ENCODE measurements at places on chromosomes 7 and 10.

- no peak for DNase-seq
Measured at GRCh38 chr10:7305053-7305452, 105.8 kb downstream of the SFMBT2 start.

- no peak for DNase-seq
Measured at GRCh38 chr7:12360948-12361347, 42.7 kb downstream of the VWDE start.

DNA sequence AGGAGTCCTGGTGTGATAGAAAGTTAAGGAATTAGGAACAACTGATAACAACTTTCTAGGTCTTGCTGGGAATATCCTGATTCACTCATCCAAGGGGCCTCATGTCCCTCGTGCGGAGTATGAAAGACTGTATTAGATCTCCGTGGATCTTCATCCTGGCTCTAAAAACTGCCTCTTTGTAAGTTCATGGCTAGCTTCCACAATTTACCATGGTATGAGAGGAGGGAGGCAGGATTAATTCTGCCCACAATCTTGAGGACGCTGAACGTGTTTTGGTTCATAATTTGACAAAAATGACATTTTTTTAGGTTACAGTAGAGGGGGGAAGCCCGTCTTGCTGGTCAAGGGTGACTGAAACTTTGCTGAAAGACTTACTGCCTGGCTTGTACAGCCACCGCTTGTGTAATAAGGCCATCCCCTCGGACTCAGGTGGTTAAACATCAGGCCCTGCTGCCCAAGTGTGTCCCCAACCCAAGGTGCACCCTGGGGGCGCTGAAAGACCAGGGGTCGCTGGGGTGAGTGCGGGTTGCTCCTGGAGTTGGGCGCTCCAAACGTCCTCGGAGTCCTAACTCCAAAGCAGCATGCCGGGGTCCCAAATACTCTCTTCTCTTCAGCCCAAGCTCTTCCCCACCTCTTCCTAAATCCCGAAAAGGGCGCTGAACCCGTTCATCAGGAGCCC lies 733 bp downstream of the HIBADH start:
- DNase-seq = peak; percentile 18

- no peak for DNase-seq
Measured at GRCh38 chr7:67675971-67676370, 679.3 kb downstream of the TYW1 start.

GRCh38 chr7:154409703-154410311 lies 357.6 kb downstream of the DPP6 start:
- DNase-seq = no peak

DNA sequence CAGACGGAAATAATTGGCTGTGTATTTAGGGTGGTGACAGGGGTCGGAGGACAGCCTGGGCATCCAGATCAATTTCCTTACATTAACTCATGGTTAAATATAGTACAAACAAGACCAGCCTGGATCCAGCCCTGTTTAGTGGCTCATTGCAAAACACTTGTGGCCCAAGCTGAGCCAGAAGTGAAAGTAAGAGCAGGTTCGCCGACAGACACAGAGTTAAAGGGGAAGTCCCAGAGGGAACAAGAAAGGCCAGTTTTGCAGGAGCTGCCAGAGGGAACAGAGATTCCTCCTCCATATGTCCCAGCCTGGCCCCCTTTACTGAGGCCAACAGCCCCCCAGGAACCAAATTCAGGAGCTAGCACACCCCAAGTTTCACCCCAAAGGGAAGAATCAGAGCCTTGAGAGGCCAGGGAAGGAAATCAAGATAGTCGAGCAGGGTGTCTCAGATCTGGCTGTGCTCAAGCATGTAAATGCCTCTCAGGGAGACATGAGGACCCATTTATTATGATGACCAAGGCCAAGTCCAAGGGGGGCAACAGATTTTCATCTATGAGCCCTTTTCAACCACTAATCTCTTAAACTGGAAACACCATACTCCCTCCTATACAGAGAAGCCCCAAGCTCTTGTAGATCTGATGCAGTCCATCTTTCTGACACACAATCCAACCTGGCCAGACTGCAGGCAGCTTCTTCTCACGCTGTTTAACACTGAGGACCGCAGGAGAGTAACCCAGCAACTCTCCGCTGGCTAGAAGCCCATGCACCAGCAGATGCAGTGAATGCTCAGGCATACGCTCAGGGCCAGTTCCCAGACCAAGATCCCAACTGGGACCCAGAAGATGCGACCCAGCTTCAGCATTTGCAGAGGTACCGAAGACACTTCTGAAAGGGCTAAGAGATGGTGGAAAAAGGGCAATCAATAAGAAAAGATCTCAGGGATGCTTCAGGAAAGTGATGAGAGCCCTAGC lies 15.9 kb upstream of the ADCK2 start:
- DNase-seq = peak; percentile 45

- DNase-seq = no peak
Measured at GRCh38 chr10:121261665-121262064, 336.6 kb downstream of the FGFR2 start.

DNA sequence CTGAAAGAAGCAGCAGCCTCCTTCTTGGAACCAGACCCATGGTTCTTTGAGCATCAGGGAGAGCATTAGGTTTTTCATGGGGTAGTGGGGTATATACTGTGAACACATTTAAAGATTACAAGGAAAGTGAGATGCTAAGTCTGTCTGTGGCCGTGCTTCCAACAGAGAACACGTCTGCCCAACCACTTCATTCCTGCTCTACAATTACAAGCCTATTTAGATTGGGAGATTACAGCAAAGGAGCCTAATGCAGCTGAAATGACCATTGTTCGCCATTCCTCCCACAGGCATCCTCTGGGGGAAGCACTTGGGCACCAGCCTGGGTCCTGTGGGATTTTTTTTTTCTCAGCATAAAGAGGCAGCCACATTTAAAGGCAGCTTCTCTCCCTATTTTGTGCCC lies 536.4 kb downstream of the XPNPEP1 start:
- no peak for DNase-seq

- DNase-seq = no peak
Measured at GRCh38 chr10:123848564-123849457, 42.8 kb downstream of the CPXM2 start.

DNA sequence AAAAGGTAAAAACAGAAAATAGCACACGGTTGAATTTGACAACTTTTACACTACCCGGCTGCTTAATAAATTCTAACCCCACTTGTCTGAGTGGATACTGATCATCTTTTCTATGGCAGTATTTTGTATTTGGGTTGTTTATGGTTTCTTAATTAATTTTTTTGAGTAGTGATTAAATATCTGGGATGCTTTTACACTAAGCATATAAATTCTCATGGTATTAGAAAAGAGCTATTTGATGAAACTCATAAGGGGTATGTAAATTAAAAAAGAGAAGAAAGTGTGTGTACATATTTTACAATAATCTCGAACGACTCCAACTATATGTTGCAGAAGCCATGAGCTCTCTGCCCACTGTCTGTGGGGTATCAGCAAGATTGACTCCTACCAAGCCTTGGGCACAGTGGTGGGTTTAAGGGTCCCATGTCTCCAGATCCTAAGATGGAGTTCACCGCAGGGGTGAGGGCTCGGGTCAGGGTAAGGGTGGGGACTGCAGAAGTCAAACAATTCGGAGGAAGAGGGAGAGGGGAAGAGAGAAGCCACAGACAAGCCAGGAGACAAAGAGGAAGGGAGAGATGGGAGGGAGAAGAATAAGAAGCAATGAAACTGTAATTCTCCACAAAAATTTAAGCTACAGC lies 7.6 kb upstream of the HOXA13 start:
- no peak for DNase-seq

DNA sequence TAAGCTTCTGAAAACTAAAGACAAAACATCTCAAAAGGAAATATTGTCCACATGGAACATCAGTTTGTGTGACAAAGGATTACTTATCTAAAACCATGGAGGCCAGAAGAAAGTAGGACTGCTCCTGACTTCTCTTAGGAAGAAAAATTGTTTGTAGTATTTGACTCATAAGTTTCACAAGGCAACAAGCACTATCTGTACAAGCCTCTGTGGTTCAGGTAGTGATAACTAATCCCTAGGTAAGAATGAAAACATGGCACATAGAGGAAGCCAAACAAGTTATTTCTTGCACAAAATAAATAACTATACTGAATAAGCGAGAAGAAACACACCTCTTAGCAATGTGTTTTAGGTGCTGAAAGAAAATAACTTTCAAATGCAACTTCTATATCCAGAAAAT lies 30.3 kb downstream of the TFPI2 start:
- DNase-seq = no peak

DNA sequence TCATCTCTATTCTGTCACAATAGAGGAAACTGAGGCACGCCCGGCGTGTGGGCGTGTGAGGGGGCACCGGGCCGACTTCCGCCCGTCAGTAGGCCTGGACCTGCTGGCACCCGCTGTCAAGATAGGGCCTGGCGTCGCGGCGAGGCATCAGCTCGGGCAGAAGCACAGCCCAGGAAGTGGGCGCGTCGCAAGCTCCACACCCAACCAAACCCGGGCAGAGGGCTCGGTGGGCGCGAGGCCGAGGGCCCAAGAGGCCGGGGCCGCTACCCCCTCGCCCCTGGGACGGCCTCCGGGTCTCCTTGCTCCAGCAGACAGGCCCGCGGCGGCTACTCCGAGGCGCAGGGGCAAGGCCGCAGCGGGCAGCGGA lies 91.2 kb downstream of the SPAG6 start:
- peak; percentile 50 for DNase-seq

- DNase-seq = no peak
Measured at GRCh38 chr7:12898004-12898403, 210.6 kb downstream of the ARL4A start.
